ENCODE measurements at places on chromosomes 6 and 20. TPM values are rescaled to one million over a fixed set of nuclear protein-coding genes. Genes with fewer than 3 reads are reported as not detected.

DNA sequence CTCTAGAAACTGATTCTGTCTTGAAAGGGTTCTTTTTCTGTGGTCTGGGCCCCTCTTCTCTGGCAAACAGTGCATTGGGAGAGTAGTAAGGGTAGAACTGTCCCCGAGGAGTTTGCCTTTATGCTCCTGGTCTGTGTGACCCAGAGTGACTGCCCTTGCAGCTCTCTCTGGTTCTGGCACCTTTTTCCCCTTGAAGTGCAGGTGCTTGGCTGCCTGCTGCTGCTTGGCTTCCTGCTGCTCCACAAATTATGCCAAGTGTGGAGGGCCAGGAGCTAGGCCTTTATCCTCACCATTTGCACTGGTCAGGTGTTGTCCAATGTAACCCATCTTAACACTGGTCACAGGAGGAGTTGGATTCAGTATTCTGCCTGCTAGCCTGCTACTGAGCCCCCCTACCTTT lies 11.2 kb downstream of the KIZ start:
- DNase-seq = no peak

GRCh38 chr6:129455126-129455769 lies 254.7 kb downstream of the ARHGAP18 start:
- no peak for DNase-seq

DNA sequence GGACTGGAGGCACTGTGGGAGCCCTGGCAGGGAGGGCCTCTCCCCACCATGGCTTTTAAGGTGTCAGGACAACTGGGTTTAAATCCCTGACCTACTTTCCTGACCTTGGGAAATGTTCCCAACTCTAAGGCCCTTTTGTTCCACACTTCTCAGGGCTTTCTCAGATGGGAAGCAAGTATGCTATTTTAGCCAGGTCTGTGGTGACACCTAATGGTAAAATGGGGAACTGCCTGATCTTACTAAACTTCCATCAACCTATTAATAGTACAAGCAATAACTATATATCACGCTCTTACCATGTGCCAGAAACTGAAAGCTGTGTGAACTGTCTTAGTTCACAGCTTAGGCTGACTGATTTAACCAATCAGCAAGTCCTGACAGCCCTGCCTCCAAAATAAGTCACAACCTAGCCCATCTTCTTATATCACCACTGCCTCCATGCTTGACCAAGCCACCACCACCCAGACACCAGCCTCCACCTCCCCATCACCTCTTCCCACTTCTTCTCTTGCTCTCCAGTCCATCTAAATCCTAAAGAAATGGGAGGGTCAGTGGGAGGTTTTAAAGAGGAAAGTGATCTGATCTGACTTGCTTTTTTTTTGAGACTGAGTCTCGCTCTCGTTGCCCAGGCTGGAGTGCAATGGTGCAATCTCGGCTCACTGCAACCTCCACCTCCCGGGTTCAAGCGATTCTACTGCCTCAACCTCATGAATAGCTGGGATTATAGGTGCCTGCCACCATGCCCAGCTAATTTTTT lies 6.9 kb upstream of the BLCAP start:
- no peak for DNase-seq

- DNase-seq = no peak
These were observed 181.5 kb upstream of the TCF21 start for GRCh38 chr6:133707456-133707855.

GRCh38 chr20:64231621-64232550 lies 23.7 kb upstream of the PCMTD2 start:
- DNase-seq = peak; percentile 21

- no peak for DNase-seq
These were observed 180.5 kb downstream of the SYNDIG1 start for GRCh38 chr20:24649787-24650490.

- DNase-seq = no peak
These were observed 218.7 kb downstream of the FUT9 start for GRCh38 chr6:96234444-96234843.

DNA sequence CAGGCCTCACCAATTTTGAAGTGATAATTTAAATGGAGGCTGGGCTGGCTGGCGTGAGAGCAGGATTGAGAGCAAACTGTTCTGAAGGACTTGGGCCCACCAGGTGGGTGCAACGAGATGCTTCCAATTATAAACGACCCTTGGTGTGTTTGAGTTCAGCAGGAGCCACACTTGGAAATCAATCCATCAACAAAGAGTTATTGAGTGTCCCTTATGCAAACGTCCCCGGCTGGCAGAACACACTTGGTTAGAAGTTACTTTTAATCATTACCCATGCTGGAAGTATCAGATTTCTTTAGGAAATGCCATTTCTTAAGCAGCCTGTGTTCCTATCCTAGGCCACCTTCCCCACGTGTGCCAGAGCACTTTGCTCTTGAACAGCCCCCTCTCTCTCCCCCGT lies 37.8 kb upstream of the ZNF831 start:
- no peak for DNase-seq

Gene CENPW
- 0.89 TPM for total RNA-seq

Gene PET117
- total RNA-seq = 12.6 TPM

Gene GHRH
- total RNA-seq = not detected

All from left ventricle myocardium superior (tissue), 1 donor.